ENCODE measurements at places on chromosomes 5 and 9. TPM values are rescaled to one million over a fixed set of nuclear protein-coding genes. Genes with fewer than 3 reads are reported as not detected.

DNA sequence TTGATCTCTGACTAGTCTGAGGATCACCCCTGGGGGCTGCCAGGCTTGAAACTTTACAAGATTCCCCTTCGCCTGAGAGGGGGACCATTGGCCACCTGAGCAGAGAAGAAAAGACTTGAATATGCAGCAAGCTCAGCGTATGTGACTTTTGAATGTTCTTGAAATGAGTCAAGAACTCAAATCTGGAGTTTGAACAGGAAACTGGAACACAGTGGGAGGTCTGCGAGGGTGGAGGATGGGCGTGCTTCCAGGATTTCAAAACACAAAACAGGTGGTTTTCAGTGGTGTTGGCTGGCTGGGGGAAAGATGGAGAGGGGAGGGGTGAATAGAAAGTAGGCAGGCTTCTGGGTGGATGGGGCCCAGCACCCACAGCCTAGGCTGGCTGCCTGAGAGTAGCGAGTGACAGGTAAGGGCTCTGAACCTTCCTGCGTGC is 40.6 kb downstream of the TMEM174 start:
- no peak overlapping the region for H3K4me3 ChIP-seq
- H3K27me3 ChIP-seq = no peaks in the 10 kb centered on the region
- H3K36me3 ChIP-seq = no peaks in the 10 kb centered on the region

- no peaks in the 10 kb centered on the region for H3K4me1 ChIP-seq
- no peak overlapping the region for H3K27ac ChIP-seq
- no peak for DNase-seq
- no peaks in the 10 kb centered on the region for H3K27me3 ChIP-seq
Observed at GRCh38 chr5:96197347-96197746, 235.7 kb upstream of the ELL2 start.

DNA sequence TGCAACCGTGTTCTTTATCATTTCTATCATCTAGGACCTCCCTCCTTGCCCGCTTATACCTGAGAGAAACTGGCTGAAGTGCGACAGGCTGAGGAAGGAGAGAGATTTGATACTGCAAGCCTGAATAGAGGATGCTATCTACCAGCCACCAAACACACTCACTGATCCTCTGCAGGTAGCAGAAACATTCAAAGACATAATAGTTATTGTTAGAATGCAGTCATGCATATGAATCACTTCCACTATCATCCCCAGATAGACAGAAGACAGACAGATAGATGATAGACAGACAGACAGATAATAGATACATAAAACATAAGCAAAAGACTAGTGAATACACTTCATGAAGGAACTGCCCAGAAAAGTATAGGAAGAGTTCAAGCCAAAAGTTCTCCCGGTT is 32.9 kb downstream of the FAM81B start:
- H3K27me3 ChIP-seq = no peaks in the 10 kb centered on the region
- H3K27ac ChIP-seq = no peak overlapping the region
- no peaks in the 10 kb centered on the region for H3K4me1 ChIP-seq
- H3K36me3 ChIP-seq = no peaks in the 10 kb centered on the region

The GPRIN1 gene
- 0.44 TPM for total RNA-seq
